IMR-90 (cell line): ENCODE measurements at places on chromosomes 5 and 9. TPM values are rescaled to one million over a fixed set of nuclear protein-coding genes. Genes with fewer than 3 reads are reported as not detected.

DNA sequence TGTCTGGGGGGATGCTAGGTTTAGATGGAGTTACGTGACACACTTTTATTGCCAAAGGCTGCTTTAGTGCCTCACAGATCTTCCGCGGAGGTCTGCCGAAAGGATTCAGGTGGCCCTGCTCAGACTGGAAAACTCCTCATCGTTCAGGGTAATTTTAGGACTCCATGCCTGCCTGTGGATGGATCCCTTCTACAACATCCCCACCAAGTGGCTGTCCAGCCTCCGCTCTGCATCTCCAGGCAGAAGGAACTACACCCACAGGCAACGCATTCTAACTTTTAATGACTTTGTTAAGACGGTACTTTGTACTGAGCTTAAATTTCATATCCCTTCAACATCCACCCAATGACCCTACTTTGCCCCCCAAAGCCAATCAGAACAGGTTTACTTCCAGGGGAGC is 29.4 kb downstream of the ATPSCKMT start:
- peaks cover 7% of the 10 kb centered on the region for H3K4me1 ChIP-seq
- H3K27me3 ChIP-seq, result no peaks in the 10 kb centered on the region
- H3K4me3 ChIP-seq, result no peak overlapping the region

DNA sequence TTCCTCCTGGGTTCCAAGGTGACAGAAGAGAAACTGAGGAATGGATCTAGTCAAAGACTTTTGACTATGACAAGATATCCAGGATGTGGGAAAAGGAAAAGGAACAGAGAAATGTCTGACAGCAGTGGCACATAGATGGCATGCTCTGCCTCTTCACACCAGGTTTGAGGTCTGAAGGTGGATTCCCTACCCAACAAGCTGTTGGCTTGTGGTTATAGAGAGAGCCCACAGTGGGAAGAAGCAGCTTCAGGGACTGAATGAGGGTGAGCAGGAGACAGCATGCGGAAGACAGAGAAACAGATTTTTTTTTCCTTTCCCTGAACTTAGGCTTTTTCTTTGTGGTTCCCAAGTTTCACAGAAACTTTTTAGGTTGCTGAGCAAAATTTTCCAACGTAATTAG is 20.6 kb downstream of the IFNW1 start:
- peaks cover 5% of the 10 kb centered on the region for H3K27me3 ChIP-seq
- no peaks in the 10 kb centered on the region for H3K4me1 ChIP-seq
- no peaks in the 10 kb centered on the region for H3K36me3 ChIP-seq

DNA sequence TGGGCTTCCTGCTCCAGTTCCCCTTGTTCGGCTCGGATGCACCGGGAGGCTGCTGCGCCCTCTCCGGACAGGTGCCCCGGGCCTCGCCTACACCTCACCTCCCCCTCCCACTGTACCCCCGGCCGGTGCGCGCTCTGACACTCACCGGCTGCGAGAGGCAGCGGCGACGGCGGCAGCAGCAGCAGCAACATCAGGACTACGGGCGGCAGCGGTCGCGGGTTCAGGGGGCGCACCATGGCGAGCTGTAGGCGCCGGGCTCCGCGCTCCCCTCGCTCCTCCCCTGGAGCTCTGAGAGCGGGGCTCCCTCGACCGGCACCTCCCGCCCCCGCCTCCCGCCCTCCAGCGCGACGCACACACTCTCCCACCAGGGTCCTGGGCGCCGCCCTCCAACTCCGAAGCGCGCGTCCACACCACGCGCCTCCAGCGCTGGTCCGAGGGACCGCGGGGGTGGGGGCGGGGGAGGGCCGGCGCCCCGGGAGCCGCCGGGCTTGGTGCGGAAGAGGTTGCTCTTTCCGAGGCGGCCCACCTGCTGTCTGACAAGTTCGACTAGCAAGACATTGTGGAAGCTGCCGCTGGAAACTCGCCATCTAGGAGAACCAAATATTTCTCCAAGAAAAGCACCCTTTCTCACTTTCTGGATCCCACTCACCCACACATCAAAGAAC is at the start of gene GFRA3:
GFRA3 (minus strand) TSS at position 433 of the 665 bp plus-strand sequence; CDS start at position 236, 197 bp downstream.
- no peak within 1 kb of the TSS for H3K27ac ChIP-seq
- H3K27me3 ChIP-seq, result peaks cover 32% of the 10 kb centered on the region
- H3K4me3 ChIP-seq, result peak within 1 kb of the TSS; percentile 30; the same call in 1 of the 2 replicates
- no peak for DNase-seq

DNA sequence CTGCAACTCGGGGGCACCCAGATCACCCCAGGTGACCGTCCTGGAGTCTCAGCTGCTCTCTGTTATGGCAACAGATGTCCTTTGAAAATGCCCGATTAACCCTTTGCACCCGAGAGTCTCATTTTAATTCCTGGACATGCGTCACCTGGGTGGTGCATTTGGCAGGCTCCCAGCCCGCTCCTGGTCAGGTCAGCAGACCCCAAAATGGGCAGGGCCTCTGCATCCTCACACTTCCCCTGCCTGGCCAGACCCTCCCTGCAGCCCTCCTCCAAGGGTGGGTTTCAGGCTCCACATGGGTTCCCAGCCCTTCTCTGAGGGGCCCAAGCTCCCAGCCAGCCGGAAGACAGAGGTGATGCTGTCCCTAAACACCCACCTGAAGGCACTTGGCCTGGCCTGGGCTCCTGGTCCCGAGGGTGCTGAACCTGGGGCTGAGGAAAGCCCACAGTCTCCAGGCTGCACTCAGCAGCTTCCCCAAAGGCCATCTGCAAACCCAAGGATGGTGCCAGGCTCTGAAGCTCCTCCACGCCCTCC is 69.4 kb downstream of the PSMB7 start:
- H3K4me1 ChIP-seq, result peaks cover 17% of the 10 kb centered on the region
- H3K27me3 ChIP-seq, result no peaks in the 10 kb centered on the region
- peaks cover 81% of the 10 kb centered on the region for H3K36me3 ChIP-seq
- no peak overlapping the region for H3K27ac ChIP-seq

Gene FBP1
- not detected in 2 replicates for total RNA-seq

- no peaks in the 10 kb centered on the region for H3K36me3 ChIP-seq
- H3K27ac ChIP-seq, result no peak overlapping the region
- H3K4me1 ChIP-seq, result peaks cover 2% of the 10 kb centered on the region; the same call in 1 of the 2 replicates
- DNase-seq, result no peak
- no peaks in the 10 kb centered on the region for H3K27me3 ChIP-seq
Observed at GRCh38 chr9:89408628-89409101, 89.2 kb downstream of the SEMA4D start.

Gene GLRA1
- total RNA-seq, result not detected in 2 replicates

Gene DENND1A
- 21.4 and 27.6 TPM in 2 replicates for total RNA-seq

Gene TRIM36
- total RNA-seq, result under 0.01 and 0.18 TPM in 2 replicates

Gene DEPDC1B
- 9.3 and 10.0 TPM in 2 replicates for total RNA-seq

GRCh38 chr9:113599646-113600022 is 136.1 kb downstream of the RGS3 start:
- H3K27ac ChIP-seq, result peak overlapping the region; percentile 25
- H3K4me1 ChIP-seq, result peaks cover 55% of the 10 kb centered on the region
- peaks cover 26% of the 10 kb centered on the region for H3K36me3 ChIP-seq
- peak; percentile 93 for DNase-seq

DNA sequence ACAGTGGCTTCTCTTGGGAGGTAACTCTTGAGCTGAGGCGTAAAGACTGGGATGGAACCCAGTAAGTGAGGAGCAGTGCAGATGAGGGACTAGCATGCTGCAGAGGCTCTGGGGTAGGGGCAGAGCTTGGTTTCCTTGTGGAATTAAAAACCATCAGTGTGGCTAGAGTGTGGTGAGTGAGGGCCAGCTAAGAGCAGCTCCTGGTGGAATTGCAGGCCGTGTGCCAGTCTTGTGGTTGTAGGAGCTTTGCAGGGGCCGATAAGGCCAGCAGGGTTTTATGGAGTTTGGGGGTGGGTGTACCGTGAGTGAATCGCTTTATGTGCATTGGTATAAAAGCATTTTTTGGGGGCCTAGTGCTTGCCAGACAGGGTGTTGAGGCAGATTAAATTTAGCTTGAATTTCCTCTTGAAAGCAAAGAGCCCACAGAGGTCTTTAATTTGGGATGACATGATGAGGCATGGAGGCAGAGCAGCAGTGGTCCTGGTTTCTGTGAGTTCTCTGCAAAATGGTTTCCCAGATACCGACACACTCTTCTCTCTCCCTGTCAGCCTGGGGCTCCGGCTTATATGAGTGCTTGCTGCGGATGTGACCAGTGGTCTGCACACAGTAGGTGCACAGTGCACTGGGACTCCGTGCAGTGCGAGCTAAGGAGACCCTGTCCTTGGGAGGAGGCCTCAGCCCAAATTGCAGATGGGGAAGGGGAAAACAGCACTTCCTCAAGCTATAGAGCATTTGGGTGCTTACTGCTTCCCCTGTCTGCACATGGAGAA is 176.4 kb upstream of the PITX1 start:
- no peak overlapping the region for H3K4me3 ChIP-seq
- peaks cover 44% of the 10 kb centered on the region for H3K4me1 ChIP-seq
- H3K27me3 ChIP-seq, result no peaks in the 10 kb centered on the region
- no peak for DNase-seq
- no peaks in the 10 kb centered on the region for H3K36me3 ChIP-seq

DNA sequence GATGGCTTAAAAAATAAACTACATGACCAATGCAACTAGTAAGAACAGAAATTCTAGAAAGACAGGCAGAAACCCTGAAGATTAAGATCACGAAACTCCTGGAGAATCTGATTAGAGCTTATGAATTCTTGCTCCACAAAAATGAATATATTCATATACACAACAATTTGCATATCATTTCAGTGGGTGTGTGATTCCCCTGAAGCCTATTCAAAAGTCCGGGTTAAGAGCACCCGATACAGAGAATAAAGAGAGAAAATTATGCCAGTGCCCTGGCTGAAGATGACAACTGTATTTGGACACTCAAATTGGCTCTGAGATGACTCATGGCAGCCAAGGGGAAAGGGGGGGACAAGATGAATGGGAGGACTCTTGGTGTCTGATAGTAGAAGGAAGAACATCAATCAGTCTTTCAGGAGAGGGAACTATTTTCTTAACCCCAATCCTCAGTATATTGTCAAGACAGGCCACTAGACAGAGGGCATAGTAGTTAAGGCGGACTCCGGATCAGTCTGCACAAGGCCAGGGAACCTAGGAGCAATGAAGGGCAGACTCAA is 6.0 kb downstream of the TMOD1 start:
- no peak overlapping the region for H3K27ac ChIP-seq
- DNase-seq, result no peak
- H3K4me1 ChIP-seq, result peaks cover 22% of the 10 kb centered on the region
- H3K4me3 ChIP-seq, result no peak overlapping the region

Gene GFM2
- total RNA-seq, result 45.7 and 61.4 TPM in 2 replicates

DNA sequence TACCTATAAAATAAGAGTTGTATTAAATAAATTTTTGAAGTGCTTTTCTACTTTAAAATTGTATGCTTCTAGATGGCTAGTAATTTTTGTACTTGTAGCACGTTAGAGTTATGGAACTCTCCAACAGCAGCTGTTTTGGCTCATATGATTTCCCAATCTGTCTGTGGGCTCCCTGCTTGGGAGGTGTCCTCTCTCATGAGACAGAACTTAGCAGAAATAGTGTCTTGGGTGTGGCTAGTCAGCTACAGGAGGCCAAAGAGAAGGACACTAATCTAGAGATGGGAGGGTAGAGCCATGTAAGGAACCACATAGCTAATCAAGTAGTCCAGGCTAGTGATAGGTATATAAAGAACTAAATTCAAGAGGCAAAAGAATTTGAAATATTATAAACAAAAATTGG is 78.4 kb upstream of the DAB2 start:
- H3K36me3 ChIP-seq, result no peaks in the 10 kb centered on the region
- H3K27ac ChIP-seq, result peak overlapping the region; percentile 55; the same call in 1 of the 2 replicates
- peaks cover 21% of the 10 kb centered on the region for H3K4me1 ChIP-seq
- no peaks in the 10 kb centered on the region for H3K27me3 ChIP-seq
- peak; percentile 75 for DNase-seq
- H3K4me3 ChIP-seq, result no peak overlapping the region

Gene MEGF10
- not detected in 2 replicates for total RNA-seq

Gene IRX2
- 0.36 and 0.56 TPM in 2 replicates for total RNA-seq

- no peaks in the 10 kb centered on the region for H3K36me3 ChIP-seq
- peak within 1 kb of the TSS; percentile 68 for H3K4me3 ChIP-seq
- peak; percentile 14 for DNase-seq
- peaks cover 3% of the 10 kb centered on the region; the same call in 1 of the 2 replicates for H3K4me1 ChIP-seq
- no peak within 1 kb of the TSS for H3K27ac ChIP-seq
Observed at GRCh38 chr9:37650873-37651768, at the start of gene FRMPD1. Gene FRMPD1, plus strand, starts transcription at chr9:37650954. Its CDS starts 41,688 bp downstream, at chr9:37692642.

- DNase-seq, result peak; percentile 67
- H3K36me3 ChIP-seq, result no peaks in the 10 kb centered on the region
- H3K4me1 ChIP-seq, result peaks cover 18% of the 10 kb centered on the region
- H3K4me3 ChIP-seq, result no peak overlapping the region
Observed at GRCh38 chr5:134249469-134250379, 23.9 kb upstream of the PPP2CA start.

Gene SLC12A7
- total RNA-seq, result 3.0 and 3.3 TPM in 2 replicates

DNA sequence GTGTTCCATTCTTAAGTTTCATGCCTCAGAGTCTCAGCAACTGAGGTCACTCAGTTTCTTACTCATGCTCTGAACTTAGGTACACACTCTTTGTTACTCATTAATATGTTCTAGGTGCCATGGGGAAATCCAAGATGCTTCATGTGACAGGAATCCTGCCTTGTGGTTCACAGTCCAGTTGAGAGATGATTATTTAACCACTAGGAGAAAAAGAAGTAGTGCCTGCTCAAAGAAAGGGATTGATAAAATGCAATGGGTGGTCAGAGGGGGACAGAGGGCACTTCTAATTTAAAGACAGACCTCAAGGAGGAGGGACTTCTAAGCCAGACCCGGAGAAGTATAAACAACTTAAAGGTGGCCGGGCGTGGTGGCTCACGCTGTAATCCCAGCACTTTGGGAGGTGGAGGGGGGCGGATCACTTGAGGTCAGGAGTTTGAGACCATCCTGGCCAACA is 69.0 kb downstream of the UGCG start:
- peak; percentile 99 for DNase-seq
- peak overlapping the region; percentile 48; the same call in 1 of the 2 replicates for H3K27ac ChIP-seq
- no peaks in the 10 kb centered on the region for H3K36me3 ChIP-seq
- peaks cover 15% of the 10 kb centered on the region; the same call in 1 of the 2 replicates for H3K4me1 ChIP-seq
- H3K27me3 ChIP-seq, result no peaks in the 10 kb centered on the region

GRCh38 chr9:116572095-116572748 is 114.9 kb upstream of the TRIM32 start:
- H3K36me3 ChIP-seq, result no peaks in the 10 kb centered on the region
- DNase-seq, result peak; percentile 84
- peaks cover 5% of the 10 kb centered on the region; the same call in 1 of the 2 replicates for H3K4me1 ChIP-seq
- H3K4me3 ChIP-seq, result no peak overlapping the region
- H3K27me3 ChIP-seq, result no peaks in the 10 kb centered on the region

DNA sequence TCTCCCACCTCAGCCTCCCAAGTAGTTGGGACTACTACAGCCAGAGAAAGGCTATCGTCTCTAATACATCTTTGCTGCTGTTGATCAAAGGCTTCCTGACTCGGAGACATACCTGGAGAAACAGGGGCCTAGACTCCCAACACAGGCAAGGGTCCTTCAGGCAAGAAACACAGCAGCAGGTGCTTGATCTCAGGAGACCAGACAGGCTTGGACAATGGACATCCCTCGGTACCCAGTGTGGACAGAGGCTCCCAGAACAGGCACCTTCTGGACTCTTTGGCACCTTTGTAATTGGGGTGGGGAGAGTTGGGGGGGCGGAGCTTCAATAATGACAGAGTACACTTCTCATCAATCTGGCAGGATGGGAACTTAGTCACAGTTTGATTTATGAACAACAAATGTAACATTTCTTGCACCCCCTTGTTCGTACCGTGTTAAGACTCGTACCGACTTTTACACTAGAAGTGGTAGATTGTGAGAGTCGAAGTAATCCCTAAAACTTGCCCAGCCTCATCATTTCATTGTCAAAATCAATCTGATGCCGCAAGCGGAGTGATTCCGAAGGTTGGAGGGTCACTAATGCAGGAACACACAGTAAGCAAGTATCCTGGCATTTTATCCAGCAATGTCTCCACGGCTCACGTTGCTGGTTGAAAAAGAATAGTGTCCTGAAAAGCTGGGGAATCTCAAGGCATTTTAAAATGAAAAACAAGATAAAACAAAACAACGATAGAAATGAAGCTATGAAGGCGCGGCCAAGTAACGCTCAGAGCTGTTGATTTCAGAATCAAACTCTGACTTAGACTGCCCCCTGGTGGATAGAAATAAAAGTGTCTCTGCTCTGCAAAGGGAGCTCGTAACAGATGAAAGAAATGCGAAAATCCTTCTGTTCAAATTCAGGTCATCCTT is 46.4 kb upstream of the STK32A start:
- no peak overlapping the region for H3K27ac ChIP-seq
- peak; percentile 59 for DNase-seq
- no peak overlapping the region for H3K4me3 ChIP-seq
- no peaks in the 10 kb centered on the region for H3K27me3 ChIP-seq
